ENCODE measurements at places on chromosomes 11 and 22.

- no peak for DNase-seq
Measured at GRCh38 chr22:34303656-34304055, 383.4 kb upstream of the LARGE1 start.

- no peak for DNase-seq
Measured at GRCh38 chr11:77542296-77542695, 47.5 kb upstream of the AQP11 start.

DNA sequence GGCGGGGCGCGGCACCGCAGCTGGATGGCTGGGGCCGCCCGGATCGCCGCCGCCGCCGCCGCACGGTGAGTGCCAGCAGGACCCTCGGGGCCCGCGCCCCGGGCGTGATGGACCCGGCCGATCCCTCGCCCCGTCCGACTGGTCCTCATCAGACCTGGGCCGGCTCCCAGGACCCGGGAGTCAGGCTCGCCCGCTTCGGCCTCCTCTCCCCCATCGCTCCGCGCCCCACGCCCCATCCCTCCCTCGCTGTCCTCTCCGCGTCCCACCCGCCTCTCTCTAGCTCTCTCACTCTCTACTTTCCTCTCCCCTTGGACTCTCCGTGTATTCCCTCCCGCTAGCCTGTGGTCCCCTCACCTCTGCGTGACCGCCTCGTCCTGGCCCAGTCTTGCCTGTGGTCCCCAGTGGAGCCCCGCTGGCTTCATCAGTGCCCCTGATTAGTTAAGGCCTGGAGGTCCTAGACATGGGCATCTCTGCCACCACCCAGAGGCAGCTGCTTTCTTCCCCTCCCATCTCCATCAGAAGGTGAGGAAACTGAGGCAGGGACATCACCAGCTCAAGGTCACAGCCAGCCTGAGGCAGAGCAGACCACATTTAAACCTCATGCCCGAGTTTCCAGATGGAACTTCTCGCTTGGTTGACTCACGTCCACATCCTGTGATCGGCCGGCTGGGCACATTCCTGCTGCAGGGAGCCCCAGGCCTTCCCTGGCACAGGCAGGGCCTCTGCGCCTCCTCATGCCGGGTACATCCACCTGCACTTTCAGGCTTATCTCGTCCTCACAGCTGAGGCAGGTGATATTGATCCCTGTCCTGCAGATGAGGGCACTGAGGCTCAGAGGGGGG, 429 bp downstream of the SLC39A13 start:
- no peak for DNase-seq

GRCh38 chr11:128525411-128526243, 61.7 kb downstream of the ETS1 start:
- no peak for DNase-seq

- peak; percentile 72 for DNase-seq
Measured at GRCh38 chr22:30922151-30922611, 46.4 kb downstream of the MORC2 start.

DNA sequence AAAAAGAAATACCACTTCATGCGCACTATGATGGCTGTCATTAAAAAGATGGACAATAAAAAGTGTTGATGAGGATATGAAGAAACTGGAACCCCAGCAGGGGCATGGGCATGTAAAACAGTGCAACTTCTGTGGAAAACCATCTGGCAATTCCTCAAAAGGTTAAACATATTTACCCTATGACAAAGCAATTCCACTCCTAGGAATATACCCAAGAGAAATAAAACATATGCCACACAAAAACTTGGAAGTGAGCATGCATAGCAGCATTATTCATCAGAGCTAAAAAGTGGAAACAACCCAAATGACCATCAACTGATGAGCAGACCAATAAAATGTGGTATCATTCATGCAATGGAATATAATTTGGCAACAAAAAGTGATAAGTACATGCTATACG, 50.1 kb downstream of the LRRC32 start:
- no peak for DNase-seq

DNA sequence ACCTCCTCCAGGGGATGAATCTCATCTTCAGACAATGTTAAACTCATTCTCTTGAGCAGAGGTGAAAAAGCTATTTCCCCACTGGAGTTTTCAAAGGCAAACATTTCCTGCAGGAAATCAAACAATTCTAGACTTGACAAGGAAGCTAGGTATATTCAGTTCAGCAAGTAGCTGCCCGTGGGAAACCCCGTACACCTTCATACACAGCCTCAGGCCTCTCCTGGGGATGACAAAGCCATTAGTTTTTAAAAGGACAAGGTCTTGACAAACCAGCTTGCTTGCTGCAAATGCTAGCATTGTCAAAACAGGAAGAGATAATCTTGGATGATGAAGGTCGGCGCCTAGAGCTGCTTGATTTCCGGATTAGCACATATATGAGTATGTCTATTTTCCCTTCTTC, 1630.8 kb upstream of the TENM4 start:
- no peak for DNase-seq

DNA sequence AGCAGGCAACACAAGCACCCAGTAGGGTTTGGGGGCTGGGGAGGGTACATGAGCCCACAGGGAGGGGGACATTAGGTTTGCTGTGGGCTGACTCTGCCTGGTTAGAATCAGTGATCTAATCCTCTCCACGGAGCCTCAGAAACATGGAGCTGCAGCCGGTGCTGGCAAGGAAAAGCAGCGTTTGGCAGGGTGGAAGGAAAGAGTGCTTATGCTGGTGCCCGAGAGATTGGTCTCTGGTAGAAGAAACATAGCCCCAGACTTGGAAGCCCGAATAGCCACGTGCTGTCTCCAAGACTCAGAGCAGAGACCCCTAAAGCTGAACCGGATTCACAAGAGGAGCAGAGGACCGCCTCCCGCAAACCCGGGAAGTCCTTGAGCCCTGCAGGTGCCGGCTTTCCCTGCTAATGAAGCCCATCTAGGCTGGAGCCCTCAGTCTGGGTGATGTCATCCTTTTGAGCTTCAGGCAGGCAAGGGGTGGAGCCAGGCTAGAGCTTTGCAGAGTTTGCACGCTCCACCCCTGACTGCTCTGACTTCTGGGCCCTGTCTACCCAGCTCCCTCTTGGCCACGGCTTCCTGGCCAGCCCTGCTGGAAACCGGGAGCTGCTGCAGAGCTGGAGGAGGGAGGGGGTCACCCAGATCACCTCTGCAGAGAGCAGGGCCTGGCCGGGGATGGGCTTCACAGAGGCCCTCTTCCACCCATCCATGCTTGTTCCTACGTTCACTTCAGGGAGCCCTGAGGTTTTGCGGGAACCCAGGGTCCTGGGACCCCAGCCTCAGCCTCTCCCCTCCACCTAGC, 35.0 kb upstream of the JAM3 start:
- peak; percentile 43 for DNase-seq

DNA sequence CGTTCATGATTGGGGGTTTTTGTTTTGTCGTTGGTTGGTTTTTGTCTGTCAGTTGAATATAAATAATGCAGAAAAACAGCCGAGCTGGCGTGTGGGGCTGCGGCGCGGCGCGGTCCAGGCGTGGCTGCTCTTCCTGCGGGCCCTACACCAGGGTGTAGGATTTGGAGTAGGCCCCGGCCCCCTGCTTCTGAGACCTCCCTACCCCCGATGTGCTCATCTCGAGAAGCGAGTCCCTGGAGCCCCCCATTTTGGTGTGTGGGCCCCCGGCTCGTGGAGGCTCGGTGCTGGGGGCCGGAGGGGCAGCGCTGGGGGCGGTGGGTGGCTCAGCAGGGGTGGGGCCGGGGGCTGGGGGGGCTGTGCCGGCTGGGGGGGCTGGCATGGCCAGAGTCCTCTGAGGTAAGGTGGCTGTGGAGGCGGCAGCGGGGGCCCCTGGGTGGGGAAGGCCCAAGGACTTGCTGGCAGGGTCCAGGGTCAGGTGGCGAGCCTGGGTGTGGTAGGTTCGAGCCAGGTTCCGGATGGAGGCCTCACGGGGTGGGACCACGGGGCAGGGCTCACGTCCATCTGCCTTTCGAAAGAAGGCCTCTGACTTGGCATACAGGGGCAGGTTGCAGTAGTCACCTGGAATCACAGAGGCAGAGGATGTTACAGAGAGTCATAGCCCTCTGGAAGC, 100.7 kb downstream of the CEP164 start:
- no peak for DNase-seq

GRCh38 chr11:82673631-82674030, 60.0 kb downstream of the FAM181B start:
- DNase-seq, result no peak

DNA sequence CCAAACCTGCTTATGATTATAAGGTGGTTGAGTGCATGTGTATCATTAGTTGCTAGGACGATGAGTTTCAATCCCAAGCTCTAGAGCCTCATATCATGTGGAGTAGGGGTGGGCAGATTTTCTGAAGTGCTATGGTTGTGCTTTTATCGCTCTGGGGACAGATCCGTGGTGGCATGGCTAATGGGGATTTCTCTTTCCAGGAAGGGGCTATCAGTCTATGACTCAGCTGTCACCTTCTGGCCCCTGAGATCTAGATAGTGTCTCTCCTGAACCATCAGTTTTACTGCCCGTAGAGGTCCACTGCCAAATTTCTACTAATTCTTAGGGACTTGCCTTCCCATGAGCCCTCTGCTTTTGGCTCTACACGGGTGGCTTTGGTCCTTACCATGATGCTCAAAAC, 51.8 kb downstream of the FDX1 start:
- no peak for DNase-seq

DNA sequence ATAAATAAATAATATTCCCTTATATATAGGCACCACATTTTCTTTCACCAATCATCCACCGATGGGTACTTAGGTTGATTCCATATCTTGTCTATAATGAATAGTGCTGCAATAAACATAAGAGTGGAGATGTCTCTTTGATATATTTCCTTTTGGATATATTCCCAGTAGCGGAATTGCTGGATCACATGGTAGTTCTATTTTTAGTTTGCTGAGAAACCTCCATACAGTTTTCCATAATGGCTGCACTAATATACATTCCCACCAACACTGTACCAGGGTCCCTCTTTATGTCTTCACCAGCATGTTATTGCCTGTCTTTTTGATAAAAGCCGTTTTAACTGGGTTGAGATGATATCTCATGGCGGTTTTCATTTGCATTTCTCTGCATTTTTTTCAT, 23.6 kb downstream of the PAMR1 start:
- DNase-seq, result no peak

GRCh38 chr11:91795139-91795887, 429.3 kb upstream of the FAT3 start:
- DNase-seq, result no peak

GRCh38 chr22:31092161-31092560, 11.0 kb downstream of the SMTN start:
- no peak for DNase-seq

GRCh38 chr11:2580571-2581001, 119.2 kb downstream of the KCNQ1OT1 start:
- DNase-seq, result no peak

GRCh38 chr11:134714021-134714656, 302.1 kb upstream of the B3GAT1 start:
- no peak for DNase-seq

DNA sequence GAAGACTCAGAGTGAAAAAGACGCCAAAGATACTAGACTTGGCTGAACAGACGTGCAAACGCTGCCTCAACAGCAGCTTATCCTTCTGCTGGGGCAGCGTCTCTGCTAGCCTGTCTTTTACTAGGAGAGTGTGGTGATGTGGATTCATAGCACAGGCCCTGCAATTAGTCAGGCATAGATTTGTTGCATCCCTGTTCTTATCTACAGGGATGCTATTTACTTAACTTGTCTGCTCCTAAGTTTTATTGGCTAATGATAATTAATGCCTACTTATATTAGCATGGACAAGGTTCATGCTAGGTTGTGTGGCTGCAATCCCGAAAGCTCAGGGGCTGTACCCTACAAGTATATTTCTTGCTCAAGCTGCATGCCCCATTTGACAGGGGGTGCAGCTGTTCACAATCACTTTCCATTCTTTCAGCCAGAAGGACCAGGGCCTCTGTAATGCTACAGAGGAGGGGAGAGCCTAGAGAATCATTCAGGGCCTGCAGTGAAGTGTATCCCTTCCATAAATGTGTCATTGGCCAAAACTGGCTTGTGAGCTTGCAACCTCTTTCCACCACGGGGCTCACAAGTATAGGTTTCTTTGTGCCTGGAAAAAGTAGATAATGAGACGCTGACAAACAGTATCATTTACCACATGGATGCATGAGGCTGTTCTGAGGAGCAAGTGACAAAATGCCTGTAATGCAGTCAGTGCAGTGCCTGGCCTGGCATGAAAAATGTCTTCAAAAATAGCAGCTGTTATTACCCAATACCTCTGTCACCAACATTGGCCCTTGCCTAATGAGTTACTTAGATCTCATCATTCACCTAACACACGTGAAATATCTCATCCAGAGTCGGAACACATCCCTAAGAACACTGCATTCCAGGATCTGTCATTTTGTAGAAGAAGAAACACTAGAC, 685.8 kb upstream of the API5 start:
- no peak for DNase-seq

DNA sequence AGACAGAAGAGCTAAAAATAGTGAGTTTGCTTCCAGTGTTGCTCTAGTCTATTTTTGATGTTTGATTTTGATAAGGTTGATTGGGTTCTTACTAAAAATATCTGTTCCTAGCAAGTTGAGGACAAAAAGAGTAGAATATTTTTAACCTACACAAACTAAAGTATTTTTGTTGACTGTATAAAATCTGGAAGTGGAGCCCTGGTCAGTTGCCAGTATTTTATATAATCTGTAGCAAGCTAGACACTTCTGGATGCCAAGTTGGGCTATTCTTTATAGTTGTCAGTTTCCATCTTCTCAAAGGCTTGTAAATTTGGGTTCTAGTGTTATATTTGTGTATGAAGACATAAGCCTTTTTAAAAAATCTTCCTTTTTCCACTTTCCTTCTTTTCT, 56.7 kb downstream of the HSD17B12 start:
- DNase-seq, result no peak

GRCh38 chr11:67056267-67057204, at the start of gene RHOD:
RHOD (plus strand) TSS chr11:67056847; CDS start chr11:67056903, 56 bp downstream.
- DNase-seq, result no peak

- DNase-seq, result no peak
Measured at GRCh38 chr22:38435010-38435409, 20.0 kb downstream of the KCNJ4 start.
